GM19239 (cell line): ENCODE measurements at places on chromosomes 11 and 22.

GRCh38 chr22:43990044-43990443, 34.1 kb upstream of the PARVB start:
- no peak for DNase-seq

- no peak for DNase-seq
Measured at GRCh38 chr11:111445586-111445985, 66.5 kb upstream of the POU2AF1 start.

- DNase-seq, result no peak
Measured at GRCh38 chr11:71153005-71153390, 99.4 kb downstream of the SHANK2 start.

GRCh38 chr22:46749682-46750529, 11.9 kb upstream of the CERK start:
- no peak for DNase-seq

DNA sequence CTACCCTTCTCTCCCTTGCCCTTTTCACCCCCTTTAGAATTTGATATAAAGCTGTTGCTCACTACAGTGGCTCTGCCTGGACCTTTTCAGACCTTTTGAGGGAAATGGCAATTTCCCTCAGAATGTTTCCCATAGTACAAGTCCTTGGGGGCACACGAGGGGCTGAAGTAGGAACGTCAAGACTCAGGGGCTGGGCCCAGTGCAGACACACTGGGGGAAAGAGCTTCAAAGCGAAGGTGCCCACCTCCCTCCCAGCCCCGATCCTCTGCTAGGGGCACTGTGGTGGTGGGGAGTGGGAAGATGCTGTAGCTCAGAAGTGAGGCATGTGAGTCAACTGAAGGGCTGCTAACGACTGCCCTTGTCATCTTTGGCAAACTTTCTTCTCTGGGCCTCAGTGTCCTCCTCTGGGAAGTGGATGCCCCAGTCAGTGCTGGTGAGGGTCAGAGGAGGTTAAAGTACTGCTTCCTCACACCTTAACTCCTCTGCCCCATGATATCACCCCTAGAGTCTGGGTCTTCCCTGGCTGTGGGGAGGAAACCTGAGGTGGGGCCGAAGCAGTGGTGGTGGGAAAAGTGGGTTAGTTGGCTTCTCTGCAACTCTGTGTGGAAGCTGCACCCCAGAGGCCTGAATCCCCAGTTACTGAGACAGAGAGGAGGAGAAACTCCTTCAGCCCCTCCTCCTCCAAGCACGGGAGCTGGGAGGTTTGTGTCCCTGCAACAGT, 425.3 kb upstream of the B3GAT1 start:
- no peak for DNase-seq

GRCh38 chr11:94539420-94539819, 4.3 kb upstream of the FUT4 start:
- DNase-seq, result no peak

GRCh38 chr11:31421820-31422219, 52.2 kb downstream of the DNAJC24 start:
- DNase-seq, result no peak

GRCh38 chr22:26852176-26852575, 194.8 kb downstream of the MIAT start:
- no peak for DNase-seq

GRCh38 chr22:30892731-30893221, 75.8 kb downstream of the MORC2 start:
- no peak for DNase-seq
